DND-41 (cell line): ENCODE measurements at places on chromosomes 3 and 15.

GRCh38 chr3:128581566-128581965 lies 69.1 kb downstream of the RPN1 start:
- H3K4me1 ChIP-seq: no peaks in the 10 kb centered on the region
- H3K27me3 ChIP-seq: no peaks in the 10 kb centered on the region
- H3K27ac ChIP-seq: no peak overlapping the region
- no peak for DNase-seq
- no peak overlapping the region for H3K4me3 ChIP-seq

DNA sequence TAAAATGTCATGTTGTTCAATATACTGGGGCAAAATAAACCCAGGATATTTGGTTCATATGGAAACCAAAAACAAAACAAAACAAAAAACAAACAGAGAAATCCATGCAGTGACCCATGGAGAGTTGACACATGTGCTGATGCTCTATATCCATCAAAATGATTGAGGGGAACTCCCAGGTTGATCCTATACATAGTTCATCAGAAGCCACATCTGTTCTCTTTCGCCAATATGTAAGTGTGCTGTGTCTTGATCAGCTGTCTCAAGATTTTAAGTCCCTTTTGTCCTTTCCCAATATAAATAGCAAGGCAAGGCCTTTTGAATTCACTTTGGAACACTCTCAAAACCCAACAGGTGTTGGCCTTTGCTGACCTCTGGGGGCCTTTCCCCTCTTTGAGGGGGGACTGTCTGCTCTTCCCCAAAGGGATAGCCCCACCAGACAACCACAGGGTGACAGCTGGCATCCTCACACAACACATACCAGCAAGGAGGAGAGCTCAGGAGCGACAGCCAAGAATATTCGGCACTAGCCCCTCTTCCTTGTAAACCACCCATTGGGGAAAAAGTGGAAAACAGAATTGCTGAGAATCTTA lies 209.4 kb upstream of the CD96 start:
- H3K36me3 ChIP-seq: no peaks in the 10 kb centered on the region
- peak overlapping the region; percentile 4; the same call in 1 of the 2 replicates for H3K27ac ChIP-seq
- H3K4me1 ChIP-seq: peaks cover 50% of the 10 kb centered on the region
- DNase-seq: no peak

DNA sequence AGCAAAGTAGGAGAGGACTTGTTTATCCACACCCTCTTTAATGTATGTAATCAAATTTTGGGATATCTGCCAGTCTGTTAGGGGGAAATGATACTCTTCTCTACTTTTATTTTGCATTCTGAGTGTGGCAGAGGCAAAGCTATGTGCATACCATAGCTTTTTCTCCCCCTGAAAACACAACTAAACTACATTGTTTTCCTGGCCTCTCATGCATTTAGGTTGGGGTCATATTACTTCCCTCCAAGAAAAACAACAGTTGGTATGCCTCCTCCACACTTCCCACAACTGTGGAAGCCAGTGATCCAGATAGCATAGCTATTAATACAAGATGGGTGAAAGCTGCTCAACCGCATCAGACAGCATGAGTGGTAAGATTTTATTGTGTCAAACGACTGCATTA lies 6.9 kb downstream of the RPL15 start:
- H3K27me3 ChIP-seq: no peaks in the 10 kb centered on the region
- H3K27ac ChIP-seq: no peak overlapping the region
- H3K36me3 ChIP-seq: peaks cover 26% of the 10 kb centered on the region
- DNase-seq: no peak
- H3K4me1 ChIP-seq: peaks cover 3% of the 10 kb centered on the region; the same call in 1 of the 2 replicates
- H3K4me3 ChIP-seq: no peak overlapping the region

DNA sequence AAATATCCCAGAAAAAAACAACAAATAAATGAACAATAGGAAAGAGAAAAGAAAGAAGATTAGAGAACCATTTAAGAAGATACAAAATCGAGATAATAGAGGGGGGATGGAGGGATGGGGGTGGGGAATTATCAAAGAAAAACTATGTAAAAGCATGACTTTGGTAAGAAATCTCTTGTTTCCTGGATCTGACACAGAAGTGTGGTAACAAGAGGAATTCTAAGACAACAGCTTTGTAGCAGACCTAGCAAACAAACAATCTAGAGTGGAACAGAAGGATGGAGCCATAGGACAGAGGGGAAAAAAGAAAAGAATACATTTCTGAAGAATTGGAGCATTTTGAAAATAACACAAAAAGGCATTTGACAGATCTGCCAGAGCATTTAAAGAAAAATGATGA lies 49.3 kb upstream of the HEG1 start:
- H3K27ac ChIP-seq: no peak overlapping the region
- no peaks in the 10 kb centered on the region for H3K36me3 ChIP-seq
- H3K4me3 ChIP-seq: no peak overlapping the region
- peaks cover 4% of the 10 kb centered on the region for H3K27me3 ChIP-seq
- DNase-seq: no peak

- peak; percentile 37 for DNase-seq
- H3K27ac ChIP-seq: peak overlapping the region; percentile 75
- H3K27me3 ChIP-seq: no peaks in the 10 kb centered on the region
These were observed 5.1 kb upstream of the CCR1 start for GRCh38 chr3:46213201-46213600.

- no peaks in the 10 kb centered on the region for H3K36me3 ChIP-seq
- no peaks in the 10 kb centered on the region for H3K4me1 ChIP-seq
- H3K27me3 ChIP-seq: no peaks in the 10 kb centered on the region
- DNase-seq: no peak
- no peak within 1 kb of the TSS for H3K27ac ChIP-seq
- H3K4me3 ChIP-seq: no peak within 1 kb of the TSS
These were observed at the start of gene ALDH1L1 for GRCh38 chr3:126180477-126181397. ALDH1L1 (minus strand) TSS chr3:126180586; CDS start chr3:126160979, 19,607 bp downstream.

DNA sequence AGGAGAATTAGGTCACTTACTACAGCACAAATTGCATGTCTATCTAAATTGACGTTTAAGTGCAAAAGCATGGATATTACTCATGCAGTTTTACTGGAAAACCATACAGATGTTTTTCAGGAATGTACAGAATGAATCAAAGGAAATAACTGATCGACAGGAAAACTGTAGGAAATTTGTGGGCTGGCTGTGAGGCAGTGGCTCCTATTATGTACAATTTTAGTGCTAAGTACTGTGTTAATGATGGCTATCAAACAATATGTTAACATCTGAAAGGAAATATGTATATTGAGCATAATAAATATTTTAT lies 6.9 kb downstream of the NUDT16 start:
- H3K4me1 ChIP-seq: no peaks in the 10 kb centered on the region
- no peaks in the 10 kb centered on the region for H3K27me3 ChIP-seq
- H3K36me3 ChIP-seq: no peaks in the 10 kb centered on the region
- DNase-seq: no peak
- no peak overlapping the region for H3K4me3 ChIP-seq

DNA sequence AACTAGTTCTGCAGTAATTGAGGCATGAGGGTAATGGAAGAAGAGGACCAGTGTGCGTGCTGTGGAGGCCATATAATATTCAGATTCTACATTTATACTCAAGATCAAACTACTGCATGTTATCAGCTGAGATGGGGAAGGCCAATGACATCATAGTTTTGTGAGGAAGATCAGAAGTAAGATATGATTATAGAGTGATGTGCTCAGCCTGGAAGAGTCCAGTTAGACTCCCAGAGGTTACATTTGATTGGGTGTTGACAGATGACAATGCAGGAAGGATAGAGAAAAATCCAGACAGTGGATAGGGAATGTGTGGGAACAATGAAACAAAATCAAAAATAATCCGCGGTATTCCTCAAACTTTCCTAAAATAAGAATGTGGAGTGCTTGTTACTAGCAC lies 35.4 kb downstream of the GOLIM4 start:
- H3K27me3 ChIP-seq: no peaks in the 10 kb centered on the region
- H3K27ac ChIP-seq: no peak overlapping the region
- no peak for DNase-seq
- no peaks in the 10 kb centered on the region for H3K36me3 ChIP-seq

- H3K4me3 ChIP-seq: no peak overlapping the region
- H3K4me1 ChIP-seq: peaks cover 27% of the 10 kb centered on the region
- no peaks in the 10 kb centered on the region; the same call in 1 of the 2 replicates for H3K36me3 ChIP-seq
These were observed 3.8 kb downstream of the DCBLD2 start for GRCh38 chr3:98897701-98898100.

DNA sequence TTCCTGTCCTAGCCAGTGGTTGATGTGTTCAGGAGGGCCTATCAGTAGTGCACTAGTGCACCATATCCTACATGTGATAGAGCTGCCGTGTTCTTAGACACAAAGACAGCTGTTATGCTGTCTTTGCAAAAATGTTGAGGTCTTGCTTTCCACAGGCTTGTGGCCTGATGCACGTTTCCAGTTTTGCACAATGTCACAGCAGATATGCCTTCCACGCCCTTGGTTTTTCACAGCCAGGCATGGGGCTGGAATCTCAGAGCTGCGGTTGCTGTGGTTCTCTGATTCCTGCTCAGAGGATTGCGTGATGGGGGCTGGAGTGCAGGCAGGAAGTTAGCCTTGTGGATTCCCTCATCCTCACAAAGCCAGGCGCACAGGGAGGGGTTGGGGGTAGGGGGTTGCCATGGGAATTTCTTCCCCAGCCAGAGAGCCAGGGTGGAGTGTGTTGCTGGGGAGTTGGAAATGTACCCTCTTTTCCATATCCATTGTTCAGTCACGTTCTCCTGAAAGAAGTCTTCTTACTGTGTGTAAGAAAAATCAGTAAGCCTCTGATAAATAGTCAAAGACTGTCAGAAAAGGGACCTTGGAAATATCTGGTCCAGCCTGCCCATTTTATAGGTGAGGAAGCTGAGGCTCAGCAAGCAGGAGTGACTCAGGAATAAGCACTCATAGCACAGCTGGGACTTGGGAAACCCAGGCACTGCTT lies 79.4 kb downstream of the SMAD3 start:
- DNase-seq: no peak
- no peaks in the 10 kb centered on the region for H3K27me3 ChIP-seq
- H3K4me3 ChIP-seq: no peak overlapping the region

DNA sequence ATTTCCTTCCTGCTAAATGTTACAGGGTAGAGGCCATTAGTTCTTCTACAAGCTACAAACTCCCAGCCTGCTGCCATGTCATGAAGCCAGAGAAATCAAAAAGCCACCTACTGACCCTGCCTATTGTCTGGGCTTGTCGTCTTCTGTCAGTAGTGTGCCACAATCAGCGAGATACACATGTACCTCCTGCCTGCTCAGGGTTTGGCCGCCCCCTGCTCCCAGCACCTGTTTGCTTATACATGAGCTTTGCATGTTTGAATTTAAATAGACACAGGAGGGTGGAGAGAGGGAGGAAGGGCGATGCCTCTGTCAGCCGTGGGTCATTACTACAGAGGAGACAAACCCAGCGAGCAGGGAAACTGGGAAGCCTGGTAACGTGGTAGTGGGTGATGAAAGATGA lies 106.1 kb downstream of the ROBO2 start:
- no peak for DNase-seq
- no peak overlapping the region for H3K4me3 ChIP-seq
- H3K4me1 ChIP-seq: no peaks in the 10 kb centered on the region
- no peaks in the 10 kb centered on the region for H3K27me3 ChIP-seq
- H3K27ac ChIP-seq: no peak overlapping the region

- no peaks in the 10 kb centered on the region for H3K4me1 ChIP-seq
- H3K27ac ChIP-seq: no peak overlapping the region
- DNase-seq: no peak
- no peak overlapping the region for H3K4me3 ChIP-seq
These were observed 79.3 kb downstream of the NEK10 start for GRCh38 chr3:27289769-27290413.

DNA sequence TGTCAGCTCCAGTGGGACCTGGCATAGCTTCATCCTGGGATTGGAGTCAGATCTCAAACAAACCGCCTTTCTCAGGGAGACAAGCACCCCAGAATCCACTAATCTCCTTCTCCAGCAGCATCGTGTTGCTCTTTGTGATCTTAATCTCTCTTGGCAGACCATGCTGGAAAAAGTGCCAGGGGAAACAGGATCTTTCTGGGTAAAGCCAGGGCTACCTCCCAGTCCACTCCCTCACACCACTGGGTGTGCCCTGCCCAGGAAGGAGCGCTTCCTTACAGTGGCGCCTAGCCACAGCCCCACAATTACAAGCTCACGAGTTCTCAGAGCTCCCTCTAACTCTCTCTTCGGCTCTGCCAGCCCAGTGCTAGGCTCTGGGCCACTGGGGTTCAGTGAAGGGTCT lies 32.2 kb downstream of the RPLP1 start:
- H3K27me3 ChIP-seq: peaks cover 3% of the 10 kb centered on the region
- no peak for DNase-seq
- no peak overlapping the region for H3K27ac ChIP-seq

DNA sequence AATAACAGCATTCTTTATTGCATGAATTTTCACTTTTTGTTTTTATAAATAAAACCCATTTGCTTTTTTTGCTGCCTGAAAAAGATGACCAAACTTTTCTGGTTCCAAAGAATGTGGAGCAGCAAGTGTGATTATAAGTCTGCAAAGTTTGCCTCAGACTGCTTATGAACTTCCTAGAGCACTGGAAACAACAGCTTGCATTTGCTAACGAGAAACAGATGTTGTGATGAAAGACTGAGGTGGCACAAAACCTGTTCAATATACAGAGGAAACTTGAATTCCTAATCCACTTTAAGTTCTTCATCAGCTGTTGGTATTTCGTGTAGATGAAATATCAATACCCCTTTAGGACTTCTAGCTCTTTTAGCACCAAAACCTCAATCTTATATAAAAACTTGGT lies 9.3 kb downstream of the ZPLD1 start:
- DNase-seq: no peak
- H3K4me1 ChIP-seq: no peaks in the 10 kb centered on the region
- no peaks in the 10 kb centered on the region for H3K27me3 ChIP-seq
- H3K27ac ChIP-seq: no peak overlapping the region
- no peak overlapping the region for H3K4me3 ChIP-seq

DNA sequence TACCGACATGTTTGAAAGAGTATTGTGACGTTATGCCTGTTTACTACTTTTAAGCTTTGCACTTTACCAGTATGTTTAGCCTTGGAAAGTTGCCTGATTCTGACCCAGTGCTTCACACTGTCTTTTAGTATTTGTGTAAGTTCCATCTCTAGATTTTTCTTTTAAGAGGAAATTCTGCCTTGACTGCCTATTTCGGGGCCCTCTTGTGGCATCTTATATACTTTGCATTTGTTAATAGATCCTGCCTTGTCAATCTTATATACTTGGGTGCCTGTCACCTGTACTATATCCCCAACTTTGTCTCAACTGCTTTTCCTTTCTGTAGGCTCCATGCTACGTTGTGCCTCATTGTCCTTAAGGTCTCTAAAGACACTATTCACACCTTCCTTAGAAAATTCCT lies 244.6 kb downstream of the STXBP5L start:
- H3K4me1 ChIP-seq: no peaks in the 10 kb centered on the region
- DNase-seq: no peak
- H3K36me3 ChIP-seq: no peaks in the 10 kb centered on the region
- H3K27me3 ChIP-seq: no peaks in the 10 kb centered on the region
- no peak overlapping the region for H3K27ac ChIP-seq
- H3K4me3 ChIP-seq: no peak overlapping the region

GRCh38 chr3:128950223-128950938 lies 43.5 kb downstream of the CFAP92 start:
- DNase-seq: peak; percentile 18
- H3K27me3 ChIP-seq: no peaks in the 10 kb centered on the region
- H3K36me3 ChIP-seq: no peaks in the 10 kb centered on the region
- H3K27ac ChIP-seq: no peak overlapping the region
- no peaks in the 10 kb centered on the region for H3K4me1 ChIP-seq

GRCh38 chr15:94666553-94666952 lies 435.2 kb downstream of the MCTP2 start:
- H3K27me3 ChIP-seq: peaks cover 32% of the 10 kb centered on the region
- no peak for DNase-seq
- H3K4me1 ChIP-seq: no peaks in the 10 kb centered on the region
- no peak overlapping the region for H3K27ac ChIP-seq
- H3K36me3 ChIP-seq: no peaks in the 10 kb centered on the region
